ENCODE measurements at places on chromosomes 6 and 20. TPM values are rescaled to one million over a fixed set of nuclear protein-coding genes. Genes with fewer than 3 reads are reported as not detected.

GRCh38 chr20:10463622-10464021, 28.5 kb downstream of the SLX4IP start:
- no peak for DNase-seq

GRCh38 chr6:7172649-7173048, 64.9 kb downstream of the RREB1 start:
- DNase-seq: no peak

The PXDC1 gene
- polyA plus RNA-seq: 9.9 TPM

The SIGLEC1 gene
- 2.7 TPM for polyA plus RNA-seq

The C6orf15 gene
- polyA plus RNA-seq: not detected

DNA sequence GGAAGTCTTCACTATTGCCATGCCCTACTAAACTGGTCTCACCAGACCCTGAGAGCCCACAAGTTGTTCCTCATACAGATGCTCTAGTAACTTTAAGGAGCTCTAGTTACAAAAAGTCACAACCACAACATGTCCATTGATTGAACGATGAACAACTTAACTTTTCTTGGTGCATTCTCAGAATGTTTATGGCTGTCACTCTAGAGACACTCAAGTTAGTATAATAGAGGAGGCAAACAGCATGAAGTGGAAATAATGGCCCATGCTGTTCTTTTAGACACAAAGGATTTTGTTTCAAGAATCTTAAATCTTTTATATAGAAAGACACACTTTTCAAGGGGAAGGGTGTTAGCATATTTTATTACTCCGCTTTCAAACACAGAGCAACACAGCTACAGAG, 934.4 kb downstream of the HACE1 start:
- DNase-seq: no peak

All from right lung (tissue), 10 donors.